ENCODE measurements at places on chromosomes 1 and 21. TPM values are rescaled to one million over a fixed set of nuclear protein-coding genes. Genes with fewer than 3 reads are reported as not detected.

GRCh38 chr21:45642122-45642813 is 1.3 kb upstream of the PCBP3 start:
- peak overlapping the region; percentile 66 for H3K27ac ChIP-seq
- no peaks in the 10 kb centered on the region for H3K27me3 ChIP-seq

- no peaks in the 10 kb centered on the region for H3K27me3 ChIP-seq
- H3K36me3 ChIP-seq = no peaks in the 10 kb centered on the region
- H3K4me1 ChIP-seq = no peaks in the 10 kb centered on the region
- no peak for DNase-seq
Observed at GRCh38 chr1:225720937-225721336, 56.7 kb upstream of the SRP9 start.

GRCh38 chr1:175410560-175410959 is 218.0 kb upstream of the KIAA0040 start:
- DNase-seq = no peak
- H3K27me3 ChIP-seq = no peaks in the 10 kb centered on the region

DNA sequence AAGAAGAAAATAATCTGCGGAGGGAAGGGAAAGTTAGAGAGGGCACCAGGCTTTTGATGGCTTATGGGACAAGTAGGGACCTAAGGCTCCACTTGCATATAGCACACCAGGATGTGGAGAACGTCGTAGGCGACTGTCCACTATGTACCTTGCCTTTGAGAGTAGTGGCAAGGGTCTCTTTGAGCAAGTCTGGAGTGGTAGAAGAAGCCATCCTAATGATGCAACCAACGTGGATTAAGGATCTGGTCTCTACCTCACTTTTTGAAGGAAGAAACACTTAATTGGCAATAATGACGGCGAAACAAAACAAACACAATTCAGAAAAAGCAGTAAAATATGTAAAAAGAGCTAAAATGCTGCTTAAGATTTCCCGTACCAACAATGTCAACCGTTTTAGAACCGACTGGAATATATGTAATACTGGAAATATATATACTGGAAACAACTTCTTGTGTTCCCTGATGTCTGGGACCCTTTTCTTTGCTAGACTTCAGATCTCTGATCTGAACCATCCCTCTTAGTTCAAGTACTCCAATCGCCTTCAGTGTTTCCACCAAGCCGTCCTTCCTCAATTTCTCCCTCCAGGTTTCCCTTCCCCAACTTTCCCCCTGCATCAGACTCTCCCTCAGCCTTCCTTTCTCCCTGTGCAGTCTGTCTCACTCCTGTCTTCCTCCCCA is 821 bp upstream of the KHDRBS1 start:
- H3K36me3 ChIP-seq = no peaks in the 10 kb centered on the region
- no peak overlapping the region for H3K4me3 ChIP-seq
- no peaks in the 10 kb centered on the region for H3K27me3 ChIP-seq
- H3K4me1 ChIP-seq = peaks cover 32% of the 10 kb centered on the region

DNA sequence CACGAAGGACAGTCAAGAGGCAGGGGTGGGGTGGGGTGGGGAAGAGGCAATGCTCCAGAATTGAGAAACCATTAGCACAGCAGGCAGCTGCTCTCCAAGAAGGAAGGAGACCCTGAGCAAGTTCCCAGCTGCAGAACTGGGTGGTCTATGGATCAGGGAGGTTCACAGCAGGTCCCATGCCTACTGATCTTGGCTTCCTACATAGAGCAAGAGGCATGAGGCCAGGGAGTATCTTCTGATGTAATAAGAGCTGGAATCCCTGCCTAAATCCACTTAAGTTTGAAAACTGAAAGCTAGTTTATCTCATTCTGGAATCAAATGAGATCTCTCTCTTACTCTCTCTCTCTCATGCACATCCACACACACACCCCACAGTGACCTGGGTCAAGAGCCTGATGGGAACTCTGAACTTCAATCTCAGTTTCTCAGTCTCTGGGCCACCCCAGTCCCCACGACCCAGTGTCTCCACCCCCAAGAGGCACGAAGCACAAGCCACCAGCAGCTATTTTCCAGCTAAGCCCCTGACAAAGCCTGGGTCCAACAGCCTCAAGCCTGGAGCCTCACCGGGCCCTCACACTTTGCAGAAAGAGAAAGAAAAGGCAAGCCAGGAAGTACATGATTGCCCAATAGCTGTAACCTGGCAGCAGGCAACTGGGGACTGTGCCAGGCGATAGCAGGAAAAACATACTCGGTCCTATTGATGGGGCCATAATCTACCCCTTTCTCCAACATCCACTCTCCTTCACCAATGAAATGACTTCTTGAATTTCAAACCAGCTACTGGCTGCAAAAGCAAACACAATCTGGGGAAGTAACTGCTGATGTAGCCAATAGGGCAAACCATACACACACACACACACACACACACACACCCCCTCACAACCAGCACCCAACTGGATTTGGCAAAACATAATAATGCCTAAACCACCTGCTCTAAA is 2.2 kb downstream of the NUAK2 start:
- DNase-seq = peak; percentile 85
- no peaks in the 10 kb centered on the region for H3K36me3 ChIP-seq
- no peaks in the 10 kb centered on the region for H3K27me3 ChIP-seq
- H3K27ac ChIP-seq = peak overlapping the region; percentile 85
- H3K4me1 ChIP-seq = peaks cover 40% of the 10 kb centered on the region
- peak overlapping the region; percentile 41 for H3K4me3 ChIP-seq

DNA sequence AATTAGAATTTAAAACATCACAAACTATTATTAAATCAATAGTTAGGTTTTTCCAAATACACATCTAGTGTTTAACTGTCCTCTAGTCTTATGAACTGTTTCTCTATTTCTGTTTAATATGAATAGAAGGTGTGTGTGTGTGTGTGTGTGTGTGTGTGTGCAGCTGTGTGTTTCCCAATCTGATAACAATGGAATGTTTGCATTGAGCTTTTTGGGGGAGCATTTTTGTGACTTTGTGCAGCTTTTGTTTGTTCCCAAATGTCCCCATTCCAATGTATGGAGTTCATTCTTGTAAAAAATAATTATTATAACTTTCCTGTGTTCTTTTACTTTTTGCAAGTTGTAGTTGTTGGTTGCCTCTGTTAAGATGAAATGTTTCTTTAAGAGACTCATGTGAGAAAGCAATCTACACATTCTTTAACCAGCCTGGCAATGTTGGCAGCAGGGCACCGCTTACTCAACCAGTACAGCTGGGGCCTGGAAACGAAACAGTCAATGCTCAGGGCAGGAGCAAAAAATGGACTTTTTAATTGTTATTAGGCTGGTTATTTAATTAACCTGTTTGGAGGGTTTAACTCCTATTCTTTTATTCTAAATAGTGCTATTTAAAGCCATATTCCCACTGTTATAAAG is 354.3 kb downstream of the SRGAP2C start:
- no peak overlapping the region for H3K27ac ChIP-seq
- no peak for DNase-seq
- no peaks in the 10 kb centered on the region for H3K36me3 ChIP-seq

- H3K27ac ChIP-seq = no peak overlapping the region
- no peak for DNase-seq
- no peak overlapping the region for H3K4me3 ChIP-seq
- H3K4me1 ChIP-seq = no peaks in the 10 kb centered on the region
- H3K27me3 ChIP-seq = no peaks in the 10 kb centered on the region
Observed at GRCh38 chr1:209048941-209049669, 534.4 kb upstream of the CAMK1G start.

DNA sequence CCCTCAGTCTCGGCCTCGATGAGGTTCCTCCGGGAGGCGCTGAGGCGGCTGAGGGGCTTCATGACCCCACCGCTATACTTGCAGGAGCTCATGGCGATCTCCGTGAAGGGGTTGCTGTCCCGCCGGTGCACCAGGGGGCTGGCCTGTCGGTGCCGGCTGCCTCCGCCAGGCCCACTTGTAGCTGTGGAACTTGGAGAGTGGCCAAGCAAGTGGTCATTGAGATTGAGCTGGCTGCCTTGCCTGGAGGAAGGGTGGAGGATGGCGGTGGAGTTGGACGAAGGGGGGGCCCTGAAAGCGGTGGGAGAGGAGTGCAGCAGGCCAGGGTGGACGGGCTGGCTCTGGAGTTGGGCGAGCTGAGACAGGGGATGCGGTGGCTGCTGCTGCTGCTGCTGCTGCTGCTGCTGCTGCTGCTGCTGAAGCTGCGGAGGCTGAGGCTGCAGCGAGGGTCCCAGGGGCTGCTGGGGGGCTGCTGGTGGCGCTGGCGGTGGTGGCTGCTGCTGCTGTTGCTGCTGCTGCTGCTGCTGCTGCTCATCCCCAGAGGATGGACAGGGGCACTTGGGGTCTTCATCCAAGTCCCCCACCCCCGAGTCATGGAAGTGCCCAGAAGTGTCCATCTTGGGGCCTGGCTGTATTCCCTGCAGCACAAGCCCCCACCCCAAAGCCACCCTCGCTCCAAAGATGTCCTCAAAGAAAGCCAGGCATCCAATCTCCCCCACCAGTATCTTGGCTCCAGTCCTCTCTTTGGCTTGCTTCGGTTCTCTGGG is 548 bp downstream of the KCNN3 start:
- no peak for DNase-seq
- H3K27ac ChIP-seq = no peak overlapping the region
- peaks cover 11% of the 10 kb centered on the region for H3K4me1 ChIP-seq
- H3K4me3 ChIP-seq = no peak overlapping the region

Gene C1orf105
- total RNA-seq = not detected

Gene STPG1
- 5.9 TPM for total RNA-seq

Gene COL9A2
- 9.5 TPM for total RNA-seq

Data from adrenal gland (tissue), 19 donors.